Forelimb muscle (tissue), 1 donor: ENCODE measurements at places on chromosomes 12 and 14.

DNA sequence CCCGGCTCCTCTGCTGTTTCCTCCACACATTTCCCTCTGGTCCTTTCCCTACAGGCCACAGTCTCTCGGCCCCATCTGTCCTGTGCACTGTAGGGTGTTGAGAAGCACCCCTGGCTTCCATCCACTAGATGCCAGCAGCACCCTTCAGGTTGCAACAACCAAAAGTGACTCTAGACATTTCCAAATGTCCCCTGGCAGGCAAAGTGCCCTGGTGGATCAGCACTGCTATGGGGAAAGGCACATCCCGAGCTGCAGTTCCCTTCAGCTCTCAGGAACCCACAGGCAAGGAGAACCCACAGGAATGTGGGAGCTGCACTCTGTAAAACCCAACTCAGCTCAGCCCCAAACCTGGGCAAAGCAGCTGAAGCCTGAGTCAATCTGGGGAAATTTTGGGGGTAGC is 77.0 kb downstream of the RBM19 start:
- no peak for DNase-seq

DNA sequence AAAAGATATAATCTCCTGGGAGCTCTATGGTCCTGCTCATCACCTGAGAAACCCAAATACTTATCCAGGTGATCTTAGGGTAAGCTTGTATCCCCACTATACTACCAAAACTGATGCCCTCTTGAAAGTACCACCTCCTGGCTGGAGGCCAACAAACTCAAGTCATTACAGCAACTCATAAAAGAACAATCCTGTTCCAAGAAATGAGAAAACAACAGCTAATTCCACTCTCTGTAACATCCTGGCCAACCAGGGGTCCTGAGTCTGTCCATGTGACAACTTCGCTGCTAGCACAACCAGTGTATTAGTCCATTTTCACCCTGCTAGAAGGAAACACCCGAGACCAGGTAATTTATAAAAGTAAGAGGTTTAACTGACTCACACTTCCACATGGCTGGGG is 190.0 kb upstream of the BMP4 start:
- DNase-seq: no peak

- DNase-seq: no peak
Observed at GRCh38 chr12:85821206-85821605, 15.0 kb downstream of the RASSF9 start.

- DNase-seq: no peak
Observed at GRCh38 chr14:95248432-95248831, 71.3 kb downstream of the CLMN start.

- no peak for DNase-seq
Observed at GRCh38 chr14:64950889-64951288, 8.3 kb upstream of the GPX2 start.

GRCh38 chr14:105945896-105946295 is 419.5 kb downstream of the TMEM121 start:
- DNase-seq: no peak

GRCh38 chr14:51448831-51449670 is 202.7 kb upstream of the FRMD6 start:
- DNase-seq: no peak

DNA sequence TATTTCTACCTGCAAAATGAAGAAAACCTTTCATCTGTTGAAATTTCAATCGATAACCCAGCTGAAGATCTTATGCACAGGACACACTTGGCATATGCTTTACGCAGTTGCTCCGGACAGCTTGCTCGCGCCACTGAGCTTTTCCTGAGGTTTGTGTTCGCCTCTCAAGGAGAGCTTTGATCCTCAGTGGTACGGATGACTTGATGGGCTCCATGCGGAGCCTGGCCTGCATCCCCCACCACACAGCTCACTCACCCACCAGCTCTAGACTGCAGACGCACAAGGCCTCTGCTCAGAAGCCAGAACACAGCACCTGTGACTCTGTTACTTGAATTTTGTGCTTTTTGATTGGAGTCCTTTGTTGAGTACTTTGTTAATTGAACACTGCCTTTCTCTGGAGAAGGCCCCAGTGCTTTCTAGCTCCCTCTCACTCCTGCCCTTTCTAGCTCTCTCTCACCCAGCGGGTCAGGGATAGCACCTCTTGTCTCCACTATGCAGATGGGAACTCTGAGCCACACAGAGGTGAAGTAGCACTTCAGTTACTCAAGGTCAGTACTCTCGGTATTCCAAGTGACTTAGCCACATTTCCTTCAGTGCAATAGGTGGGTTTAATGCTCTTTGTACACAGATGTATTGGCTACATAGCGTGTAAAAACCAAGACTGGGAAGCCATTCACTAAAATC is 52.1 kb downstream of the TBC1D30 start:
- no peak for DNase-seq

DNA sequence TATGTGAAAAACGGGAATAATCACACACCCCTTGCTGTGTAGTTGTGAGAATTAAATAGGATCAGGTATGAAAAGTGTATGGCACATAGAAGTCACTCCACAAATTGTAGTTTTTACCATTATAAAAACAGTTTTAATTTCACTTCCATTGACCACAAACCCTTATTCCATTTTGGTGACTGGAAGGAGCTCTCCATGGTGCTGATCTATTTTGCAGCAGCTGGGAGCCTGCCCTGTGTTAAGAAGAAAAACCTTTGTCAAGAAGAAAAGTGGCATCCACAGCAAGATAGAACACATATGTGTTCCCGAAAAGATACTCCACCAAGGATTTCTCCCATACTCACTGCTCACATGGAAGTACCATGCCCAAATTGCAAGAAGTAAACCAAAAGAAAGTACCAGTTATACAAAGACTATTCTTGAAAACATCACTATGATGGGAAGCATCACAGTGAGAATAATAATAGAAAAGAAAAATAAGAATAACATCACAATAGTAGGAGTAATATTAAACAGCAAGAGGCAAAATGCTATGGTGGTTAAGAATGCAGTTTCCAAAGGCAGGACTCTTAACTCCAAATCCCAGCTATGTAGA is 58.7 kb downstream of the TUNAR start:
- peak; percentile 22 for DNase-seq

GRCh38 chr12:120831648-120832267 is 72.4 kb downstream of the SPPL3 start:
- no peak for DNase-seq

- no peak for DNase-seq
Observed at GRCh38 chr12:112283546-112283945, 98.7 kb downstream of the HECTD4 start.

GRCh38 chr12:76587428-76588178 is 28.0 kb upstream of the OSBPL8 start:
- DNase-seq: no peak

- DNase-seq: no peak
Observed at GRCh38 chr14:51240804-51241380, 845 bp downstream of the TMX1 start.

- no peak for DNase-seq
Observed at GRCh38 chr12:122362755-122363154, 59.7 kb downstream of the CLIP1 start.

DNA sequence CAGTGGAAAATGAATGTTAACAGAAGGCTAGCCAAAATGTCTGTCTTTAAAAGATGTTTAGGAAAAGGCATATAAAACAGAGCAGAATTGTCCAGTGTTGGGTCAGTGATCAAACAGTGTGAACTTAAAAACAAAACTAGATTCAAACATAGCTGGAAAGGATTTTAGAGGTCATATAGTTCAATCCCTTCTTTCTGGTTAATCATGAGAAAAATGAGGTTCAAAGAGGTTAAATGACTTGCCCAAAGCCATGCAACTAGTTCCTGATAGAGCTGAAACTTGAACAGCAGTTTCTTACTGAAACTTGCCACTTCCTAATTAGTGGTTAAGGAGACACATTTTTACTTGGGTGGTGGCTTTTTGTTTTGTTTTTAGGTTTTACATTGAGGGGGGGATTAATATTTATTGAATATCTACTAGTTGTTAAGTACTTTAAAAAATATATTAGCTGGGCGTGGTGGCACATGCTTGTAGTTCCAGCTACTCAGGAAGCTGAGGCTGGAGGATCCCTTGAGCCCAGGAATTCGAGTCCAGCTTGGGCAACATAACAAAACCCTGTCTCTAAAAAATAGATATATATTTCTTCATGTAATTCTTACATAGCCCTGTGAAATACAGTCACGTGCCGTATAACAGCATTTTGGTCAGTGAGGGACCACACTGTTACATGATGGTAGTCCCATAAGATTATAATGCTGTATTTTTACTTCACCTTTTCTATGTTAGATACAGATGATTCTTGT is 20.4 kb downstream of the ACVR1B start:
- DNase-seq: no peak

GRCh38 chr12:120979862-120980696 is 1.7 kb downstream of the HNF1A start:
- no peak for DNase-seq

GRCh38 chr12:109418848-109419480 is 58.1 kb downstream of the KCTD10 start:
- DNase-seq: no peak

DNA sequence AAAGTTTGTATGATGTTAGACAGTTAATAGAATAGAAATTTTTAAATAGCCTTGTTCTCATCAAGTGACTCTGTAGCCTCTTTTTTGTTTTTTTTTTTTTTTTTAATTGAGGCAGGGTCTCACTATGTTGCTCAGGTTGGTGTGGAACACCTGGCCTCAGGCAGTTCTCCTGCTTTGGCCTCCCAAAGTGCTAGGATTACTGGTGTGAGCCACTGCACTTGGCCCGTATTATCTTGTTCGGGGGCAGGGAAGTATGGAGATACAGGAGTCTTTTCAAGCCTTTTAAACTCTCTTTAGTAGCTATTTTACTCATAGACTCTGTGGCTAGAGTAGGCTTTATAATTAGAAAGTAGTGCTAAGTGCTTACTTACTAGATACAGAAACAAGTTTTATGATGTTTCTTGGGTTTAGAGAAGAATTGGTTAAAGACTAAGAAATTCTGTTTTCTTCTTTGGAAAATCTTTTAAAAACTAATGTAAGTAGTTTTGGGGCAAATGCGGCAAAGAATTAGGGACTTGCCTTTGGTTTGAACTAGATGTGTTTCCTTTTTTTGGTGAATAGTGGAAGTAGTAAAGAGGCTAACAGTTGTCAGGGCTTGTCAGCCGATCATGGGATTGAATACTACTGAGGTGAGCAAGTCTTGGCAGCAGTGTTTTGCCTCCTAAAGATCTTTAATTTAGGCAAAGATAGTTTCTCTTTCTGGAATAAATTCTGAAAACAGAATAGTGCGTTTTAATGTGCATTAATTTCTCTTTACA is 31.3 kb downstream of the FBXO34 start:
- no peak for DNase-seq

GRCh38 chr12:131188131-131189050 is 234.7 kb downstream of the ADGRD1 start:
- no peak for DNase-seq

- no peak for DNase-seq
Observed at GRCh38 chr14:78399316-78399889, 229.2 kb downstream of the NRXN3 start.

GRCh38 chr14:26811756-26812305 is 214.0 kb upstream of the NOVA1 start:
- DNase-seq: no peak

DNA sequence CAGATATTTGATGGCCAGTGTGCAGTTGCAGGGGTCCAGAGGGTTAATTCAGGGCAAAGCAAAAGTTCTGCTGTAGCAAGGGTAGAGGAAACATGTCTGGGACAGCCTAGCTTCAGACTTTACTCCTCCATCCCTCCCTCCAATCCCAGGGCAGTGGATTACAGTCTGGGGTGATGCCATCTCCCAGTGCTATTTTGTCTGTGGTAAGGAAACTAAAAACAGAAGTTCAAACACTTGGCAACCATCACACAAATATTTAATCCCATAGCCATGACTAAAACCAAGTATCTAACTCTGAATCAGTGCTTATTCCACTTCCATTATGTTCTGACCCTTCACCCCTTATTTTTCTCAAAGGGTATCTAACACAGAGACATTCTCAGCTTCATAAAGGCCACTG is 61.8 kb downstream of the PIK3C2G start:
- DNase-seq: no peak

DNA sequence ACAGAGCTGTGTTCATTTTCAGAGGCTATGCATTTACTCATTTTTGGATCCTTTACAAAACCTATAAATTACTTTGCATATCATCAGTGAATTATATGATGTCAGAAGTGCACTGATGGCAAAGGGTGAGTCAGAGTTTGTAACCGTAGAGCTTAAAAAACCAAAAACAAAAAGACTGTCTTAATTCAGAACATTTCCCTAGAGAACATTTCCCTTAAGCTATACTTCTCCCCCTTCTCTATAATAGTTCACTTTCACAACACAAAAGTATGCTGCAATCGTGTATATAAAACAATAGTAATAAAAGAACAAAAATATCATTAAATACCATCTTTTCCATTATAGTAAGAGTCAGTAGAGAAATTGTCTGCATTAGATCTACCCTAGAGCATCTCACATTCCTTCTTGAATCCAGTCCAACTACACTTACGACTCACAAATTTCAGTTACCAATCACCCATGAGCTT is 934.9 kb downstream of the LRFN5 start:
- no peak for DNase-seq

DNA sequence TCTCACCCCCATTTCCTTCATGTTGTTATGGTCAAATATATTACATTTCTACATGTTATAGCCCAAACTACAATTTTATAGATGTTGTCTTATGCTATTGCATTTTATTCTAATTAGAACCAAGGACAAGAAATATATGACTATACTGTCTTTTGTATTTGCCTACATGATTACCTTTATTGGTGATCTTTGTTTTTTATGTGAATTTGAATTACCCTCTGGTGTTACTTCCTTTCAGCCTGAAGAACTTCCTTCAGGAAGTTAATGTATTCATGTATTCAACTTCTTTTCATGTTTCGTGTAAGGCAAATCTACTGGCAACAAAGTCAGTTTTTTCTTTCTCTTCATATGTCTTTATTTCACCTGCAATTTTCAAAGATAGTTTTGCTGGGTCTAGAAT is 8.7 kb upstream of the B3GNT4 start:
- no peak for DNase-seq

GRCh38 chr14:73755434-73756014 is 41.3 kb upstream of the PNMA1 start:
- no peak for DNase-seq

DNA sequence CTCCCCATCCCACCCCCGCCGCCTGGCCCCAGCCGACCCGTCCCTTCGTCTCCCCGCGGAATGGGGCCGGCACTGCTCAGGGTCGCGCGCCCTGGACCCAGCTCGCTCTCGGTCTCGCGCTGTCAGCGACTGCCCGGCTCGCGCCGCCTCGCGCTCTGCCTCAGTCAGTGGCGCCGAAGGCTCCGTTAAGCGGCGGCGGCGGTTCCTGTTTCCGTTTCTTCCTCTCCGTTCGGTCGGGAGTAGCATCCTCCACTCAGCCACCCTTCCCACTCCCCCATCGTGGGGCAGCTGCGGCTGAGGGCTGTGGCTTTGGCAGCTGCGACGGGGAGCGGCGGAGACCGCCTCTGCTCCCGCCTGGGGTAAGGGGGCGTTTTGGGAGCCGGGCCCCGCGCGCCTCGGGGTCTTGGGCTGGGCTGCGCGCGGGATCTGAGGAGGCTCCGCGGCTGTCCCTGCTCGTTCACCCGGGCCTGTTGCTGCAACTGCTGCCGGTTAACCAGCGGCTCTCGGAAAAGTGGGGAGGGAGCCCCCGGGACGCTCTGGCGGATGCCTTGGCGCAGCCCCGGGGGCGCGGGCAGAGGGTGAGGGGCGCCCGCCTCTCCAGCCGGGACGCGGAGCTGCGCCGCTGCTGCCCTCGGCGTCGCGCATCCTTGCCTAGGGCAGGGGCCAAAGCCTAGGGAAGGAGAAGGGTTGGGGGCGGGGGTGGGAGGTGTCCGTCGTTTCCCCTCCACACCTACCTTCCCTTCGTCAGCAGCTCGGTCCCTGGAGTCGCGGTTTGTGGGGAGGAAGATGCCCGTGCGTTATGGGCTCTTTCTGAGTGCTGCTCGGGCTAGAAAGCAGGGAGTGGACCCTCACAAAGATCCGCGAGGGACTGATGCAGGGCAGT is 567 bp downstream of the FUT8 start:
- DNase-seq: peak; percentile 26

- no peak for DNase-seq
Observed at GRCh38 chr14:96309896-96310330, 53.2 kb downstream of the ATG2B start.
